ENCODE measurements at places on chromosomes 2 and 18. TPM values are rescaled to one million over a fixed set of nuclear protein-coding genes. Genes with fewer than 3 reads are reported as not detected.

DNA sequence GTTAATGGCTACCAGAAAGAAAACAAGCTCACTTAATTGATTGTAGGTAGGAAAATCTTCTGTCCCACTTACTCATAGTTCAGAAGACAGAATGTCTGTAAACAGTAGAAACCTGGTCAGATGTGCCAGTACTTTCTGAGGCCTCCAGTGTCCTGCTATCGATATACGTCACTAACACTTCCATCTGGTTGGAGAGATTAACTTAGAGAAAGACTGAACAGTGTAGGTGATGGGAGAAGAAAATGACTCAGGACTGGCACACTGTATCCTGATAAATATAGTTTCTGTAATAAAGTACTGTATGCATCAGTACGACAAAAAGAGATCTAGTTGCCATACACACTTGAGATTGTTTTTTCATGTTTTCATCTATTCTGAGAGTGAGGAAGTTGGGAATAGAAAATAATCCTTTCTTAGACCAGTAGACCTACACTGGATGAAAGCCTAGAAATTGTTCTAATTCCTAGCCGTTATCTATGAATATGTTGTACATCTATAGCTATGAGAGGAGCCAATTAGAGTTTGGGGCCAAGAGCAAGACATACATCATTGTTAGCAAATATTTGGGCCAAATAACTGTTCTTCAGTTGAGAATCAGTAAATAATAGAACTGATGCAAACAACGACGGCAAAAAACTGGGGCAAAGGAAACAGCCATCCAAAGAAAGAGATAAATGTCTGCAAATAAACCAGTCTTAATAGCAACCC lies 105.9 kb downstream of the NAT8 start:
- no peak for DNase-seq

Gene SERPINB12
- total RNA-seq = not detected

- no peak for DNase-seq
These were observed 61.7 kb downstream of the CTIF start for GRCh38 chr18:48600456-48601090.

Gene CYTIP
- total RNA-seq = 430 TPM

DNA sequence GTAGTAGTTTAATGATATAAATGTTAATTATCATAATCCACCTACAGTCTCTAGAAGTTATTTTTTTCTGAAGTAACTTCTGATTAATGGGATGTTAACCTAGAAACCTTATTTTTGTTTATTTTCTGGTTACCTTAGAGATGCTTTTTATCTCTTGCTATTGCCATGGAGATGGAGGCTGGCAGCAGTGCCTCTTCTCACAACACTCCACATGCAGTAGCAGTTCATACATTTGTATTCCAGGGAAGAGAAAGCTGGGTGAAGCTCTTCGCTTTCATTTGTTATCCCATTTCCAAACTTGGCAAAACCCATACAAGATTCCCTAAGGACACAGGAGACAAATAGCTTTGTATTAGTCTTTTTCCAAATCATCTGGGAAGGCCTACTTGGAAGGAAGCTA lies 1794.1 kb upstream of the LRRTM1 start:
- no peak for DNase-seq

Gene STARD6
- total RNA-seq = not detected

All from CD8-positive, alpha-beta T cell (primary cell).